ENCODE measurements at places on chromosomes 4 and X.
A peak's percentile ranks its signal among the peaks of the same experiment; 100 is the strongest.

DNA sequence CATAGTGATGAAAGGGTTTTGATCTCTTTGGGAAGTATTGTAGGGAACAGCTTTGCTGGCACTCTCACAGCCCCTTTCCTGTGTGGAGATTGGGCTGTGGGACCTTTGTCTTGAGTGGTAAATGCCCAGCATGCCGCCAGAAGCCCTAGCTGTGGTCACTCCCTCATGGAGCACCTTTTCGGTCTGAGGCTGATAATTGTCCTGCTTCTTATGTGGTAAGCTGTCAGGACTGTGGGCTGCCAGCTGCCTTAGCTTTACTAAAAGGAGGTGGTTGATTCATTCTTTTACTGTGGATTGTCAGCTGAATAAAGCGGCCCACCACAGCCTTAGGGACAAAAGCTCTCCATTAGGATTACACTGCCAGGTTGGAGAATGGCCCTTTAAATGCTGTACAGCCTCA, 7.1 kb downstream of the PASD1 start:
- DNase-seq, result no peak

DNA sequence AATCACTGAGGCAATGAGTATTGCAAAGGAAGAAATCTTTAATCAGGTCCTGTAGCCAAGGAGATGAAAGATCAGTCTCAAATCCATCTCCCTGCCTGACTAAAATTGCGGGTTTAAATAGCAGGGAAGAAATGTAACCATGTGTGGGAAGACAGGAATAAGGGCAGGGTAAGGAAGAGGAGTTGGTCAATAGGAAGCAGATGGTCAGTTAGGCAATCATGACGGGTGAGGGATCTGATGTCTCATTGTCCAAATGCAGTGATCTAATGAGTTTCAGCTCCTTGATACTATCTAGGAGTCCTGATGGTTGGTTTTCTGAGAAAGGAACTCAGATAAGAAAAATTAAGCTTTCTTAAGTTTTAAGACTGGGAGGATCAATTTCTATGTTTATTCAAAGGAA, 200.8 kb downstream of the SPATA18 start:
- DNase-seq, result no peak

GRCh38 chr4:108556588-108557200, 63.7 kb upstream of the RPL34 start:
- DNase-seq, result no peak

DNA sequence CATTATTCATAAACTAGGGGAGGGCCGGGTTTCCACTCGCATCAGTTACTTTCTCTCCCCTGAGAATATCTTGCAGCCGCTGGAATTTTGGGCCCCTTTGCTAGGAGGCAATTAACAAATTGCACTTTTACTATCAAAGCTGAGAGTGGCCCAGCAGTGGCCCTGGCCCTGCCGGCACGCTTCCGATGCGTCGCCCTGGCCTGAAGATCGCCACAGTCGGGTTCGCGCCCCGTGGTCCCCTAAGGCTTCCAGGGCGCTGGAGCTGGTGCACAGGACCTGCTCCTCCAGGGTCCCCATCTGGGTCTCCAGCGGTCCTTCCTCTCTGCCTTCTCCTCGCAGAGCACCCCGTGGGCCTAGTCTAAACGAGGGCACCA, 486 bp upstream of the CWH43 start:
- DNase-seq, result no peak

DNA sequence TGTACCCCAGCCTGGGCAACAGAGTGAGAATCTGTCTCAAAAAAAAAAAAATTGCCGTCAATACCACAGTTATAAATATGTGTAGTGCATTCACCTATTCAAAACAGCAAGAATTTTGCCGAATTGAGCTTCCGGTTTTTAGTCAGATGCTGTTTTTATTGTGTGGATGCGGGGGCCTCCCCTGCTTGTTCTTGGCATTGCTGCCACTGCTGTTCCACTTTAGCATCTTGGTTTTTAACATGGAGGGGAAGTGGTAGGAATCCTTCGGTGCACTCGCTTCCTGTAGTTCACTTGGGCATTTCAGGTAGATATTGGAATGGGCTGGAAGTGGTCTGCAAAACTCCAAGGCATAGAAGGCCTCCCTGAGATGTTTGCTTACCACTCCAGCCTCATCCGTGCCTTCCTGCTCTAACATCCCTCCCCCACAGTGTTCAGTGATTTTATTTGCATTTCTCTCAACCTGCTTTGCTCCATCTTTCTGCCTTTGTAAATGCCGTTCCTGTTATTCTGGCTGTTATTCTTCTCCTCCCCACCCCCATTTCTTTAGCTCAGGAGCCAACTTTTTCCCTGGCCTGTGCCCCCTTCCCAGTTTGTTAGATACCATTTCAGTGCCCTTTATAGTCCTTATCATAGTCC, 25.5 kb downstream of the MOB1B start:
- DNase-seq, result peak; percentile 31

- no peak for DNase-seq
Measured at GRCh38 chrX:120793098-120793497, 82.6 kb downstream of the CT47B1 start.

GRCh38 chrX:151099001-151099400, 77.4 kb upstream of the GPR50 start:
- DNase-seq, result no peak

DNA sequence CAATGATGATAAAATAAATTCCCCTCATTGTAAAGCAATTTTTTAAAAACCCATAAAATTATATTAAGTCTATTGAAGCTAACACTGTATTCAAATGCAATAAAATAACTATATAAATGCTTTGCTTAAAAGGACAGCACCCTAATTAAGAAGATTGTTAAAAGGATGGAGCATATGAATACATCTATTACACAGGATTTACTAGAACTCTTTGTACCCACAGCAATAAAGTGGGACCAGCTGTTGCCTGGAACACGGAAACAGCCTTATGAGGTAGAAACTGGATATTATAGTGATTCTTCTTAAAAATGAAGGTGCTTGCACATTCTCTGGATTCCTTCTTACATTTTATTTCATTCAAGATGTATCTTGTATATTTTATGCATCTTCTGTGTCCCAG, 298.7 kb upstream of the KLF3 start:
- no peak for DNase-seq

GRCh38 chrX:150959557-150959956, 23.6 kb upstream of the HMGB3 start:
- no peak for DNase-seq

DNA sequence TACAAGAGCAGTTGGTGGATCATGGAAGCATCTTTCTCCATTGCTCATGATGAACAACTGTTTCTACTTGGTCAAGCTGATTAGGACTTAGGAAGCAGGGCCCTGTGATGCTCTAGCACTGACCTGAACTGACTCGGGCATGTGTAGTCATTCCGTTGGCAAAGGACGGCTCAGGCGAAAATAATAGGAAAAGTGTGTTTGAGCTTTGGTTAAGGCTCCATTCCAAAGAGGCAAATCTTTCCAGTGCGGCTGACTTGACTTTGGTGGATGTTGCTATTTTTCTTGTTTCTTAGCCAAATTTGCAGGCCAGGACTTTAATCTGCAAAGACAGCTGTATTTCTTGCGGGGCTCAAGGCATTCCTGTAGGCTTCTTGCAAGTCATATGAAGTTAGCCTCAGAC, 39.5 kb downstream of the ZNF518B start:
- no peak for DNase-seq

GRCh38 chrX:46543441-46543840, 1.8 kb downstream of the ZNF674 start:
- no peak for DNase-seq

DNA sequence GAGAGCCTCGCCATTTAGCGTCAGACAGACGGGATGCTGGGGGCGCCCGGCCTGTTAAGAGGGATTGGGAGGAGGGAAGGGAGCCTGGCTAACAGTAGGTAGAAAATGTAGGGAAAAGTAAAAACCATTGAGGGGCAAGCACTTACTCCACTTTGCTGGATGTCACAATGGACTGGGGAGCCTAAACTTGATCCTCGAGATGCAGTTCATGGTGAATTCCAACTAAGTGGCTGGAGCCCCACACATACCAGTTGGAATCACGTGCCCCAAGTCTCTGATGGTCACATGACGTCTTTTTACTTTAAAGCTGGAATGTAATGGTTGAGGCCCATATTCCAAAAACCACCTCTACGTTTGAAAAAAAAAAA, 1.5 kb downstream of the PLS3 start:
- DNase-seq, result no peak

DNA sequence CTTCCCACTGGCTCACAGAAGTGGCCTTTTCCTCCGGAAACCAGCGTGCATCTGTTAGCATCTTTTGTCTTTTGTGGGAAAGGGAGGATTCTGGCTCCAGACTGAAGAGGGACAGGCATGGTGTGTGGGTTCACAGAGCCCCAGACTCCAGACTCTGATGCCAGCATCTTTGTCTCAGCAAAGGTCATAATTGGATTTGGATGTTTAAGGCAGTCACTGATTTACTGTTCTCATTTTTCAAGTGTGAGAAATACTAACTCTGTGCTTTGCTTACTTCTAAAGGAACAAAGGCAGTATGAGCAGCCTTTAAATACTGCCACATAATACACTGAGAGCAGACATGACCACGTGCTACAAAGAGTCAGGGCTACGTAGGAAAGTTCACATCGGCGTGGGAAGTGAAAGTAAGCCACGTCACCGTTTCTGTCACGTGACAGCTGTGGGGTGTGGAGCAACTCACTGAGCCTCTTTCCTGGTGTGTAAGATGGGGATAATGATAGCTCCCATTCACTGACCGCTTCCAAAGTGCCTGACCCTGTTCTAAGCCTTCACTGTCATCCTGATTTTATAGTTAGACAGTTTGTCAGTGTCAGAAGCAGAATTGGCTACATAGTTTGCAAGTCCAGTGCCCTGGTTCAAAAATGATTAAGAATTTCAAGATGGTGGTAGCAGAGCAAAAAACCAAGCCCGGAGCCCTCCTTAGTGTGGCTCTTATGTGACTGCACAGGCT, 24.8 kb upstream of the TMSB4X start:
- DNase-seq, result peak; percentile 89

GRCh38 chrX:80285131-80285773, 135.0 kb upstream of the TENT5D start:
- DNase-seq, result no peak

- peak; percentile 72 for DNase-seq
Measured at GRCh38 chr4:51831133-51831532, 11.8 kb upstream of the DCUN1D4 start.

- no peak for DNase-seq
Measured at GRCh38 chrX:152450076-152450475, 1.0 kb downstream of the GABRA3 start.

DNA sequence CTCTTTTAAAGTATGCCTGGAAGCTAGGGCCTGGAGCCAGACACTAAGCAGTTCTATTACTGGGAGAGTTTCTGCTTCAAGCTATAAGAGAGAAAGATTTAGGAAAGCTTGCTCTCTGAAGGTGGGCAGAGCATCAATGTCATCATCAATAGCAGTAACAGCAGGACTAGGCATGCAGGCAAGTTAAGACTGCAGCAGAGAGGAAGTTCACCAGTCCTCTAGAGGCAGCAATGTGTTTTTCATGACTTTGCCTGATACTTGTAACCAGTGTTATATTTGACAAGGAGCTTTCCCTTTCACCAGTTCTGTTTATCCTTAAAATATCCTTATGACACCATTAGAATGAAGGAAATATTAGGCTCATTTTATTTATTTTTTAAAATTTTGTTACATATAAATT, 237.9 kb downstream of the KCTD8 start:
- DNase-seq, result no peak

GRCh38 chrX:112779139-112779538, 61.5 kb downstream of the AMOT start:
- DNase-seq, result no peak

DNA sequence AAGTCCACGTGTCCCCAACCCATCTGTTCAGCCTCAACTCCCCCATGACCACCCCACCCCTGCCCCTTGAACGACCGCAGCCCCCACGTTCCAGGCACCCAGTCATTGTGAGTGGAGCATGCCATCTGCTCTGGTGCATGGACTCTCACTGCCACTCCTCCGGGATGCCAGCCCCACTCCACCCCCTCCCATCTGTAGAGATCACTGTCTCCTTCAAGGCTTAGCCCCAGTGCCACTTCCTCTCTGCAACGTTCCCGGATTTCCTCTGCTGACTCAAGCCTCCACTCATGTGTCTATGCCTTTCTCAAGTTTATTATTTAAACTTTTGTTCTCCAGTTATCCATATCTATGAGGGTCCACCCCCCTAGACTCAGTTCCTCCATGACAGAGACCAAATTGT, 54.0 kb downstream of the MAML3 start:
- no peak for DNase-seq

GRCh38 chr4:155784637-155785036, 25.8 kb downstream of the GUCY1B1 start:
- no peak for DNase-seq

GRCh38 chr4:15148199-15148598, 145.9 kb downstream of the CPEB2 start:
- DNase-seq, result no peak

- no peak for DNase-seq
Measured at GRCh38 chr4:110309675-110310074, 111.3 kb upstream of the ELOVL6 start.

- DNase-seq, result no peak
Measured at GRCh38 chrX:20547611-20548051, 280.9 kb upstream of the RPS6KA3 start.

GRCh38 chrX:135697601-135698000, 15.8 kb upstream of the CT45A1 start:
- DNase-seq, result no peak

Measured in stimulated activated CD8-positive, alpha-beta memory T cell treated with anti-CD3 and anti-CD28 coated beads, Interleukin-4, amount 100 ng/mL, for 48 hours (primary cell).